A549 treated with GW870086 at 1 μM for 4 hours (cell line): ENCODE measurements at places on chromosomes 2 and 18. TPM values are rescaled to one million over a fixed set of nuclear protein-coding genes. Genes with fewer than 3 reads are reported as not detected.

The COMMD1 gene
- 41.9 to 45.3 TPM (median 43.2 TPM) in 5 replicates for total RNA-seq

The SPP2 gene
- total RNA-seq, result not detected in 5 replicates

The ANKRD29 gene
- 10.6 to 17.8 TPM (median 16.6 TPM) in 5 replicates for total RNA-seq

The MPP4 gene
- 0.07 to 0.14 TPM (median 0.13 TPM) in 3 of 5 replicates, not detected in the others for total RNA-seq

The SCN9A gene
- total RNA-seq, result 2.6 to 5.0 TPM (median 4.2 TPM) in 5 replicates

The DNAH7 gene
- 0.54 to 1.8 TPM (median 1.4 TPM) in 5 replicates for total RNA-seq
